ENCODE measurements at places on chromosomes 1 and 21.

- DNase-seq: no peak
Measured at GRCh38 chr21:38958940-38959691, 153.4 kb downstream of the ETS2 start.

DNA sequence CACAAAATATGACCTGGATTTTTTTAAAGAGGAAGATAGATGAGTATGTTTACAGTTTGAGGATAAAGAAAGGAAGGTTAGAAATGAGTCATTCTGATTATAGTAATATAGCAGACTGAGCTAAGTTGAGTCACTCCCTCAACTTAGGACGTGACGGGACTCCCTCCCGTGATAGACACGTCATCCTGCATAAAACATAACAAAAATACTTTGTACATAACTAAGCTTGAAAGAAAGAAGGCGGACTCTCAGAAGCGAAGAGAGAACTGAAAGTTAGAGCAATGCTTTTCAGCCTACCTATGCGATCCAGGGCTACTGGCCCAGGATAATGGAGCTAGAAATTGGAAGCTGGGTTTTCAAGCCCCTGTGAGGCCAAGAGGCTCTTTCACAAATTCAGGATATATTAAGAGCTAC is 53.0 kb upstream of the DESI2 start:
- DNase-seq: no peak

DNA sequence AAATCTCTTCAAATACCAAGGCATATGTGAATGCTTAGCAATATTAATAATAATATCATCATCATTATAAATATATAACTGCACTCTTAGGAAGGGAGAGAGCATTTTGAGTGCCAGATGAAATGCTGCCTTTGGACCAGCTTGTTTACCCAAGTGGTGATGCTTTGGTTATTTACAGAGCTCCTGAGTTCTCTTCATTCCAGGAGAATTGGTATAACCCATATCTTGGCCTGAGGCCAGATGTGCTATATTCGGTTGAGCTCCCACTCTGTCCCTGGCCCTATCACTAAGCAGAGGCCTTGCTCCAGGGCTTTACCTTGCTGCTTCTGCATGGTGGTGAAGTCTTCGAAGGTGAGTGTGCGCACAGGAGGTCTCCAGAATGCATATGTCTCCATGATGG is 89.4 kb downstream of the TBX15 start:
- DNase-seq: no peak

GRCh38 chr1:234579967-234580366 is 30.0 kb downstream of the IRF2BP2 start:
- no peak for DNase-seq

GRCh38 chr1:194776657-194777056 is 1590.2 kb upstream of the B3GALT2 start:
- DNase-seq: no peak

DNA sequence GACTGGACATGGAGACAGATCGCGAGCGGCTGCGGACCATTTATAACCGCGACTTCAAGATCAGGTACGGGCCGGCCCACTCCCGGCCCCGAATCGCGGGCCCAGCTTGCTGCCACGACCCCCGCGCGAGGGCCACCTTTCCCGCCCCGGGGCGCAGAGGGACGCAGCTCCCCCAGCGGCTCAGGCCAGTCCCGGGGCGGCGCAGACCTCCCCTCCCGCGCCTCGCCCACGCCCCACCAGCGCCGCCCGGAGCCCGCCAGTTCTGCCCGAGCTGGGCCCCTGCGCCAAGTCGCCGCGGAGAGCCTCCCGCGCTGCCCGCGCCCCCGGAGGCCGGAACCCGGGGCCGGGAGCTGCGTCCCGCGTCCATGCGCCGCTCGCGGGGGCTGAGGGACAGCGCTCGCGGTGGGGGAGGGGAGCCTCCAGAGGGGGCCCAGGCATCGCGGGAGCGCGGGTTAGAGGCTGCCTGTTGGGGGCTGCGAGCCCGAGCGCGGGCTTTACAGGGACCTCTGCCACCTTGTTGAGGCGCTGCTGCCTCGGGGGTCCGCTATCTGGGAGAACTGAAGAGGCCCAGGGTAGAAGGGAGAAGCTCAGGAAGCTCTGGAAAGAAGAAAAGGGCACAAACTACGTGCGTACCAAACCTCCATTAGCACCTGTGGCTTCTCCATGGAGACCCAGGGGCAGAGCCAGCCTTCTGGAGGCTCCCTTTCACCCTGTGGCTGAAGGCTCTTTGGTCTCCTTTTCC is 698 bp downstream of the MOV10 start:
- no peak for DNase-seq

Measured in GOT3 (cell line).